ENCODE measurements at places on chromosomes 1 and 21. TPM values are rescaled to one million over a fixed set of nuclear protein-coding genes. Genes with fewer than 3 reads are reported as not detected.
A peak's percentile ranks its signal among the peaks of the same experiment; 100 is the strongest.

DNA sequence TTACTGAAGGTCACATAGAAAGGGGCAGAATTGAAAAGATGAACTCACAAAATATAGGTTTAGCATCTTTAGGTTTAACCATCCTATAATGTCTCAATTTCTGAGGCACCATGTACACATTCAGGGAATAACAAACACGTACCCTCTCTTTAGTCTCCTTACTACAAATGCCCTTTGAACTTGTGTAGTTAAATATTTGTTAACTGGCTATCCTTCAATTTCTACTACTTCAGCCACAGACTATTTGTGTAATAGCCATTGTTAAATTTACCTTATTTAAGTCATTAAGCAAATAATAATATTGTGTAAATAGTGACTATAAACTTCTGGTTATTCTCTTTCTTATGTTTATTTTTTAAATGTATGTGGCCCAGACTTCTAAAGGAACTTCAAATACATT lies 600.5 kb downstream of the KCNT2 start:
- no peak overlapping the region for H3K4me3 ChIP-seq
- H3K36me3 ChIP-seq = no peaks in the 10 kb centered on the region
- H3K4me1 ChIP-seq = no peaks in the 10 kb centered on the region
- no peaks in the 10 kb centered on the region for H3K27me3 ChIP-seq
- no peak for DNase-seq

Gene TFAP2E
- 0.55 TPM for total RNA-seq

- no peaks in the 10 kb centered on the region for H3K4me1 ChIP-seq
- no peak overlapping the region for H3K27ac ChIP-seq
- no peak for DNase-seq
- no peak overlapping the region for H3K4me3 ChIP-seq
- H3K36me3 ChIP-seq = no peaks in the 10 kb centered on the region
Measured at GRCh38 chr1:183612407-183612806, 22.1 kb upstream of the NCF2 start.

Gene C8A
- total RNA-seq = not detected

DNA sequence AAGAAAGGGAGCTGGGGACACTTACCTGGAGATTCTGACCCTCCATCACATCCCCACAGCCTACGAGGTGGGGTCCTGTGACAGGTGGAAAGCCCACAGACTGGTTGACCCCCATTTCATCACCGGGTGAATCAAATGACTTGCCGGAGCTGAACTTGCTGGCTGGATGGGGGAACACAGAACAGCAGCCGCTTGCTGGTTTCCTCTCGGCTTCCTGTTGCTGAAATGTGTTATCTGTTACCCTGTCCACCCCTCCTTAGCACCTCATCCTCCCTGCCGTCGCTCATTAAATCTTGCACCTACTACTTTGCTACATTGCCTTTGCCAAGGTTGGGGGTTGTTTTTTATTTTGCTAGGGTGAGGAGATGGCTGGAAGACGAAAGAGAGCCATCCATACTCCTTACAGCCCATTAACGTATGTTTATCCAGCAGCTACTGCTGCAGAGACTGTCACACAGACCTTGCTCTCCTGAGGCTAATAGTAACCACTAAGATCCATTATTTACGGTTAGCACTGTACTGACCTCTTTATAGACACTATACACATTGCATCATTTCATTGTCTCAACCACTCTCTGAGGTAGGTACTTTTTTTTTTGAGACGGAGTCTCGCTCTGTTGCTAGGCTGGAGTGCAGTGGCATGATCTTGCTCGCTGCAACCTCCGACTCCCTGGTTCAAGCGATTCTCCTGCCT lies 7.0 kb downstream of the PAFAH2 start:
- peaks cover 8% of the 10 kb centered on the region for H3K4me1 ChIP-seq
- no peaks in the 10 kb centered on the region for H3K27me3 ChIP-seq
- peaks cover 10% of the 10 kb centered on the region for H3K36me3 ChIP-seq
- H3K4me3 ChIP-seq = no peak overlapping the region
- DNase-seq = peak; percentile 87

Gene BCL2L15
- total RNA-seq = 0.06 TPM

DNA sequence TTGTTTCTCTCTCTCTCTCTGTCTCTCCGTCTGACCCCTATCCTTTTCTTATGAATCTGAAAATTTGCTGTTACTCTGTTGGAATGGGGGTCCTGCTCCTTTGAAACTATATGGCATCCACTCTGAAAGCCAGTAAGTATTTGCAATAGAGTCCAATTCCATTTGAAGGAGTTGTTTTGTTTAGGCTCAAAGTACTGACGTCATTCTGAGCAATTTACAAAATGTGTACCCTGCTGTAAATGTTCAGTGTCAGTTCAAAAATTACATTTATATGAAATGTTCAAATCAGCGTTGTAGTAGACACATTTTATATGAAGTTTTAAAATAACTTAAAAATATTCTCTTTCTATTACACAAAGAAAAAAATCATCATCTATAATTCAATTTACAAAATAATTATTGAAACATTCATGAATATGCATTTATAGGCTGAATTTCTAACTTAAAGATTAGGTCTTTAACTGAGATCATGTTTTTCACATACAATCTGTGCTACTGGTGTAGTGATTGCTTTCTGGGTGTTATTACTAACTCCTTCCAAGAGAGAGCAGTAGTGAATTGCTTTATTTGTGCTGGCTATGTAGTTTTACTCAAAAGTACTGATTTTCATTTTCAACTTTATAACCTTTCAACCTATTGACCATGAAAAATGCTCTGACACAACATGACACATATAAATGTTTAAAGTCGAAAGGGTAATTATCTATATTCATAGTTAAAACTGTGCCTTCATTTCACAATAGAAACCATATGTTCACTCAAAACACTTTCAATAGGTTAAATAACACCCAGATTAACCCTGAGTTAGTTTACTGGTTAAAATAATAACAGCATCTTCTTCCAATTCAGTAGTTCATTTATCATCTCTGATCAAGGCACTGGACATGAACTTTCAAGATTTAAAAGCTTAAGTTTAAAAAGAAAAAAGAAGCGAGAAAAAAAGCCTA lies 253.1 kb upstream of the ADGRL4 start:
- no peak for DNase-seq
- H3K27me3 ChIP-seq = no peaks in the 10 kb centered on the region
- H3K4me3 ChIP-seq = no peak overlapping the region
- H3K27ac ChIP-seq = no peak overlapping the region
- peaks cover 5% of the 10 kb centered on the region for H3K4me1 ChIP-seq

DNA sequence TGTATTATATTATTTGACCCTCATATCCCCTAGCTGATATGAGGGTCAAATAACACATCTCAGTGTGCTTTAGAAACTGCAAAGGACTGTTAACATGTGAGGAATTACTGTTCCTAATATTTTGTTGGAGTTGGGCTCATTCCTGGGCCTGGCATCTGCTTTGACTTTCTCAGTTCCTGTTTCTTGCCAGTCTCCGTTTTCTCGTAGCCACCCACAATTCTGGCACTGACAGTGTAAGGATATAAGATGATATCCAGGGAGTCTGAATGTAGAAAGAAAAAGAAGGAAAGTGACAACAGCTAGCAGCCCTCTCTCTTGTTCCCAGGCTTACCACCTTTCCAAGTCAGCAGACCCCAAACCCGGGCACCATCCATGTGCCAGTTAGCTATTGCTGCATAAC lies 54.4 kb upstream of the SCMH1 start:
- DNase-seq = no peak
- no peaks in the 10 kb centered on the region for H3K36me3 ChIP-seq
- no peak overlapping the region for H3K27ac ChIP-seq
- H3K4me3 ChIP-seq = no peak overlapping the region
- H3K4me1 ChIP-seq = no peaks in the 10 kb centered on the region

- DNase-seq = peak; percentile 63
- no peak overlapping the region for H3K27ac ChIP-seq
- H3K4me3 ChIP-seq = no peak overlapping the region
- H3K27me3 ChIP-seq = no peaks in the 10 kb centered on the region
Measured at GRCh38 chr21:29114765-29115500, 15.5 kb upstream of the MAP3K7CL start.

Gene C1orf53
- total RNA-seq = 3.5 TPM

DNA sequence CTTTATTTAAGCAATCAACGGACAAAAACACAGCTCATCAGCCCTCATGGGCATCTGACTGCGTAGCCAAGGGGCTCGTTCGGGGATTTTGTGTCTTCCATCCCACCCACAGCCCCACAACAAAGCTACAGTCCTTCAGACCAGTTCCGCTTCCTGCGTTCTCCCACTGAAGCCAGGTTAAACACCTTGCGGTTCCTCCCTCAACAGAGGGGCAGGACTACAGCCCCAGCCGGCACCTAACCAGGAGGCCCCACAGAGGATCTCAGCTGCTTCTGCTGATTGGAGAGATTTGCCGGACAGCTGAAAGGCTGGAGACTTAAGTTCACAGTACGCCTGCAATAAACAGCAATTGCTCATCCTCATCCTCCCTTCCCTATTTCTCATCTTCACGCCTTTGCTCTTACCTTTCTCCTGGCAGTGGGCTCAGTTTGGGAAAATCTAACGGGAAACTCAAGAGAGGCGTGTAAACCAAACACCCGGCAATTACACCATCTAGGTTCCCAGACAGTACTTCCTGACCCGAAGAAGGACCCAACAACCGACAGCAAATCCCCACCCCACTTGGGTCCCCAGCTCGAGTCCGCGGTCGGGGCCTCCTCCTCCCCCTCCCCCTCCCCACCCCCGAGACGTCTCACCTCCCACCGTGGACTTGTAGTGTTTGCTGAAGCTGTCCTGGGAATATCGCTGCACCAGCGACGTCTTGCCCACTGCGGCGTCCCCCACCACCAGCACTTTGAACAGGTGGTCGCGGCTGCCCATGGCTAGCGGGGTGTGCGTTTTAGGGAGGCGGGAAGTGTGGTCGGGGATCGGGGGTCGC lies 876 bp downstream of the RAB29 start:
- peak; percentile 84 for DNase-seq
- peaks cover 36% of the 10 kb centered on the region for H3K27me3 ChIP-seq
- no peak overlapping the region for H3K27ac ChIP-seq
- peak overlapping the region; percentile 84 for H3K4me3 ChIP-seq
- H3K4me1 ChIP-seq = no peaks in the 10 kb centered on the region

GRCh38 chr1:230186874-230187273 lies 119.8 kb downstream of the GALNT2 start:
- peak overlapping the region; percentile 45 for H3K27ac ChIP-seq
- H3K27me3 ChIP-seq = no peaks in the 10 kb centered on the region
- peaks cover 9% of the 10 kb centered on the region for H3K4me1 ChIP-seq
- no peaks in the 10 kb centered on the region for H3K36me3 ChIP-seq

- no peak overlapping the region for H3K4me3 ChIP-seq
- DNase-seq = no peak
- peak overlapping the region; percentile 61 for H3K27ac ChIP-seq
- peaks cover 8% of the 10 kb centered on the region for H3K4me1 ChIP-seq
- no peaks in the 10 kb centered on the region for H3K36me3 ChIP-seq
Measured at GRCh38 chr1:204337036-204337429, 22.7 kb downstream of the PLEKHA6 start.

Gene PARS2
- total RNA-seq = 8.9 TPM

DNA sequence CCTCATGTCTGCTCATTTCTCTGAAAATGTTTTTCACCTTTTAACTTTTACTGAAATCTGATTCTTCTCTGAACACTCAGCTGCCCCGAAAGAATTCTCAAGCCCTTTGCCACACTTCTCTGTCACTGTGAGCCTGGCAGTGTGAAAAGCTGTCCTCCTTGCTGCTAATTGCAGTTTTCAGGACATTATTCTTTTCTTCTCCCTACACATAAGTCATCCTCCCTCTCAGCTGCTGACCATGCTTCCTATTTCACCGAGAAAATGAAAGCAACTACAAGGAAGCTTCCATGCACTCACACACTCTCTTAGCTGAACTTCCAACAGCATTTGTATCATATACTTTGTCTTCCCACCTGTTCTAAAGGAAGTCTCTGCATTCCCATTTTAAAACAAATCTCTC lies 15.8 kb downstream of the OLFM3 start:
- H3K4me1 ChIP-seq = no peaks in the 10 kb centered on the region
- H3K4me3 ChIP-seq = no peak overlapping the region
- no peaks in the 10 kb centered on the region for H3K27me3 ChIP-seq
- DNase-seq = no peak
- H3K36me3 ChIP-seq = no peaks in the 10 kb centered on the region

Gene PLEKHN1
- total RNA-seq = 1.3 TPM

Gene C21orf91
- 32.3 TPM for total RNA-seq

DNA sequence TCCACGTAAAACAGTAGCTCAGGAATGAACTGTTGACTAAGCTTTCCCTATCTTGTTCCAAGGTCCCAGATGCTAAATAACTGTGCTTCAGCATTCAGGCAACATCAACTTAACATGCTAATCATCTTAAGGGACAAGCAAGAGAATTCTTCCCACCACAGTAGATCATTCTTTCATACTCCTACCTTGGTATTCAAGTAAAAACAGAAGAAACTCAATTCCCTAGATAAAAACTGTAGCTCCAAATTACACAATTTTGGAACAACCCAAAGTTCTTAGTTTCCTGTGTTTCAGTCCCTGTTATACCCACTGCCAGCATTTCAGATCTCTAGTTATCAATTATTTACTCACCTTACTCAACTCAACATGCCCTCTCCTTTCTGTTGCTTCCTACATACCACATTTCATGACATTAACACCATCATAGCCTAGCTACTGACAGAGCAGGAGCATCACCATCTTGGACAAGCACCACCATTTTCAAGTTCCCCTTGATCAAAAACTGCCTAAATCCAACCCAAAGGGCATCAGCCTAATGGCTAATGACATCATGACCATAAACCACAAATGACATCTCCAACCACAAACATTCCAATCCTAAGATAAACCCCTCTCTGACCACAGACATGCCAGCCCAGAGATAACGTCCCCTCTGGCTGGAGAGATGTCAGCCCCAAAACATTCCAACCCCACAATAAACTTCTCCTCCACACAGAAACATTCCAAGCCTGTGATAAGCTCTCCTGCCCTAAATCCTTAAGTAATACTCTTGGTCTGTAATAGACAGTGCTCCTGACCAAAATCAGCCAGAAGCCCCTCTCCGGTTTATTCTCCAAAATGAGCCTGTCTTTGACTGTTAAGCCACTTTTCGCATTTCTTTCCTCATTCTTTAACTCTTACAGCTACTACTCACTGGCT lies 191.2 kb downstream of the RERE start:
- DNase-seq = no peak
- peaks cover 26% of the 10 kb centered on the region for H3K4me1 ChIP-seq
- H3K4me3 ChIP-seq = peak overlapping the region; percentile 5
- H3K27me3 ChIP-seq = no peaks in the 10 kb centered on the region
- no peak overlapping the region for H3K27ac ChIP-seq
- H3K36me3 ChIP-seq = peaks cover 4% of the 10 kb centered on the region

Gene VWA1
- total RNA-seq = 19.1 TPM

DNA sequence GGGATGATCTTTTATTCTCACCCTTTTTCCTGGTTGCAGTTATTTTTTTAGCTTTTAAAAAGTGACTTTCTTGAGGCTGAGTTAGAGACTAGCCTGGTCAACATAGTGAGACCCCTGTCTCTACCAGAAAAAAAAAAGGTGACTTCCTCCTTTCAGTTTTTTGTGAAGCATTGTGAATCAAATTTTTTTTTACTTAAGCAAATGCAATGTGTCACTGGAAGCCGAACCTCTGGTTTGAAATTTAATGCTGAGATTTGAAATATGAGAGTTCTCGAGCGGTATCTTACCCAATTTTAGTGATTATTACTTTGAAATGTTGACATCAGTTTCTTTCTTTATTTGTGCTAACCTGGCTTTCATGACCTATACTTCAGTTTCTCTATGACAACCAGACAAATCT lies 3.6 kb downstream of the CAP1 start:
- no peaks in the 10 kb centered on the region for H3K27me3 ChIP-seq
- H3K4me1 ChIP-seq = no peaks in the 10 kb centered on the region
- DNase-seq = no peak
- no peak overlapping the region for H3K27ac ChIP-seq
- no peak overlapping the region for H3K4me3 ChIP-seq
- peaks cover 54% of the 10 kb centered on the region for H3K36me3 ChIP-seq
